Ascending aorta (tissue), 2 donors: ENCODE measurements at places on chromosomes 2 and 18. TPM values are rescaled to one million over a fixed set of nuclear protein-coding genes. Genes with fewer than 3 reads are reported as not detected.
A peak's percentile ranks its signal among the peaks of the same experiment; 100 is the strongest.

Gene ADD2
- total RNA-seq = 10.2 TPM

DNA sequence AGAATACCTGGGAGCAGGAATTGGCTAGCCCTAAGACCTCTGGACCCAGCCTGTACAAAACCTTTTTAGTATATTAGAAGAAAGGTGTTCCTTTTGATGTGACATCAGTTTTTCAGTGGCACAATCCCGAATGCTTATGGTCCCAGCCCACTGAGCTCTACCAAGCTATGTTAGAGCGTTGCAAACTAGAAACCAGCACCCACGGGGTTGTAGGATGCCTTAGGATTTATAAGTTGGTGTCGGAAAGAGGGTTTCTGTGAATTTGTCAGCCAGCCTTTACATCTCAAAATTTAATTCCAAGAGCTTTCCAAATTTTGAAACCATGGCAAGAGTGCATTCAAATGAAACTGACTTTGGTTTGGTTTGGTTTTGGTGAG, 499 bp upstream of the LMAN1 start:
- H3K4me1 ChIP-seq = no peaks in the 10 kb centered on the region
- H3K27ac ChIP-seq = peak overlapping the region; percentile 79
- peak overlapping the region; percentile 72 for H3K4me3 ChIP-seq
- H3K27me3 ChIP-seq = no peaks in the 10 kb centered on the region
- peaks cover 9% of the 10 kb centered on the region for H3K36me3 ChIP-seq

Gene SCG2
- 0.32 TPM for total RNA-seq

GRCh38 chr2:48711343-48711742, 44.2 kb downstream of the LHCGR start:
- H3K36me3 ChIP-seq = no peaks in the 10 kb centered on the region
- H3K27me3 ChIP-seq = no peaks in the 10 kb centered on the region
- H3K4me3 ChIP-seq = no peak overlapping the region
- H3K27ac ChIP-seq = no peak overlapping the region
- DNase-seq = no peak

Gene AQP12A
- total RNA-seq = not detected

Gene ACAA2
- 33.4 TPM for total RNA-seq

GRCh38 chr2:21358976-21359375, 235.2 kb downstream of the TDRD15 start:
- no peaks in the 10 kb centered on the region for H3K4me1 ChIP-seq
- no peaks in the 10 kb centered on the region for H3K27me3 ChIP-seq
- DNase-seq = no peak
- no peaks in the 10 kb centered on the region for H3K36me3 ChIP-seq
- no peak overlapping the region for H3K27ac ChIP-seq
- no peak overlapping the region for H3K4me3 ChIP-seq
